ENCODE measurements at places on chromosomes 6 and 20.

DNA sequence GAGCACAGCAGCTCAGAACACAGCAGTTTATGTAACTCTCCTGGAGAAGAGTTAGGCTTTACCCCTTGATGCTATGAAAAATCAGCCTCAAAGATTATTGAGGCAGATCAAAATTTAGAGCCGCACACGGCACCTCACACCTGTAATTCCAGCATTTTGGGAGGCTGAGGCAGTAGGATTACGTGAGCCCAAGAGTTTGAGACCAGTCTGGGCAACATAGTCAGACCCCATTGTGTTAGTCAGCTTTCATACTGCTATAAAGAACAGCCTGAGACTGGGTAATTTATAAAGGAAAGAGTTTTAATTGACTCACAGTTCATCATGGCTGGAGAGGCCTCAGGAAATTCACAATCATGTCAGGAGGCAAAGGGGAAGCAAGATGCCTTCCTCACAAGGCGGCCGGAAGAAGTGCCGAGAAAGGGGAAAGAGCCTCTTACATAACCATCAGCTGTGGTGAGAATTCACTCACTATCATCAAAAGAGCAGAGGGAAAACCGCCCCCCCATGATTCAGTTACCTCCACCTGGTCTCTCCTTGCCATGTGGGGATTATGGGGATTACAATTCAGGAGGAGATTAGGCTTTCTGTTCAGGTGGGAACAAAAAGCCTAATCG lies 87.7 kb downstream of the SGK1 start:
- peak; percentile 33 for DNase-seq

GRCh38 chr6:88008831-88009231 lies 38.8 kb upstream of the SPACA1 start:
- DNase-seq, result no peak

GRCh38 chr20:17678295-17678694 lies 3.7 kb downstream of the RRBP1 start:
- no peak for DNase-seq

DNA sequence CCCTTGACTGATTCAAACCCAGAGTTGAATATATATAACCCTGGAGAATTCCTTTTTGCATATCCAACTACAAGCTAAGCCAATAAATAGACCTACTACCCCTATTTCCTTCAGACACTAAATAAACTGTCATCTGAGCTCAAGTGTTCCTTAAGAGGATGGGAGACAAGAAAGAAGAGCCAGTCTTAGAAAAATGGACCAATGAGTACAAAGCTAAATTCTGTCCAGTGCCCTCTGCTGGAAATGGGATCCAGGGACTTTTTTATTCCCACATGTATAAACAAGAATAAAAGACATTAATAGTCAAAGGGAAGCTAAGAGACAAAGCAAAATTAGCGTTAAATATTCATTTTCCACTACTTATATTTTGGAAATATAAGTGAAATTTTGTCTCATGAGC lies 4.8 kb downstream of the PPP1R10 start:
- no peak for DNase-seq

DNA sequence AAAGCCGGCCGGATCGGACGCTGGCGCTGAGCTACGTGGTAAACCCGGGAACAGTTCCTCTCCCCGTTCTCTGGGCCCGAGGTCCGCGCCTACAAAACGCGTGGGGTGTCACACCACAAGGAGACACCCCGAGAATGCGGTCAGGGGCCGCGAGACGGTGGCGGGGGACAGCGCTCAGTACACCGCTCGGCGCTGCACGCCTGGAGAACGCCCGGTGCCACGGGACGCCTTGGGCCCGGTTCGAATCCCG lies 670 bp downstream of the NCOA5 start:
- DNase-seq, result no peak

DNA sequence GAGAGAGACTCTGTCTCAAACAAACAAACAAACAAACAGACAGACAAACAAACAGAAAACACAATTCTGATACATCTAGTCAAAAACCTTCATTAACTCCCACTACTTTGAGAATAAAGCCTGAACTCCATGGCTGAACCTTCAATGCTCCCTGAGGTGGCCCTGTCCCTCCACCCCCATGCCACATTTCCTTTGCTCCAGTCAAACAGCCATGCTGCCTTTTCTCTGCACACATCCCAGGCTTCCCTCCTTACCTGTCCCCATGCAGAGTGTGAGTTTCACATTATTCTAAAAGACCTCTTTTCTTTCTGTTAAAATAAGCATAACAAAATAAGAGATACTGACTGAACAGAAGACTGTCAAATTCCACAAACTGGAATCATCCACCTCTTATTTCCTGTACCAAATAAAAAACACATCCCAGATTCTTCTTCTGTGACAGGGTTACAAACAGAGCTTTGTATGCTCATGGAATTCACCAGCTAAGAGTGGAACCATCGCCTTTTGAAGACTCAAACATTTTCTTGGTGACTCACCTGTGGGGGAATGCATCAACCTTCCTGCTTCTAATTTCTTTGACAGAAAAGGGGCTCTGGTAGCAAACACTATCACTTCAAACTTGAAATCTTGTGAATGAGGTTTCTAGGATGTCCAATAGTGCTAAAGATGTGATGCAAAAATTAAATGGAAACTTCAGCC lies 71.0 kb upstream of the SLC22A16 start:
- no peak for DNase-seq

DNA sequence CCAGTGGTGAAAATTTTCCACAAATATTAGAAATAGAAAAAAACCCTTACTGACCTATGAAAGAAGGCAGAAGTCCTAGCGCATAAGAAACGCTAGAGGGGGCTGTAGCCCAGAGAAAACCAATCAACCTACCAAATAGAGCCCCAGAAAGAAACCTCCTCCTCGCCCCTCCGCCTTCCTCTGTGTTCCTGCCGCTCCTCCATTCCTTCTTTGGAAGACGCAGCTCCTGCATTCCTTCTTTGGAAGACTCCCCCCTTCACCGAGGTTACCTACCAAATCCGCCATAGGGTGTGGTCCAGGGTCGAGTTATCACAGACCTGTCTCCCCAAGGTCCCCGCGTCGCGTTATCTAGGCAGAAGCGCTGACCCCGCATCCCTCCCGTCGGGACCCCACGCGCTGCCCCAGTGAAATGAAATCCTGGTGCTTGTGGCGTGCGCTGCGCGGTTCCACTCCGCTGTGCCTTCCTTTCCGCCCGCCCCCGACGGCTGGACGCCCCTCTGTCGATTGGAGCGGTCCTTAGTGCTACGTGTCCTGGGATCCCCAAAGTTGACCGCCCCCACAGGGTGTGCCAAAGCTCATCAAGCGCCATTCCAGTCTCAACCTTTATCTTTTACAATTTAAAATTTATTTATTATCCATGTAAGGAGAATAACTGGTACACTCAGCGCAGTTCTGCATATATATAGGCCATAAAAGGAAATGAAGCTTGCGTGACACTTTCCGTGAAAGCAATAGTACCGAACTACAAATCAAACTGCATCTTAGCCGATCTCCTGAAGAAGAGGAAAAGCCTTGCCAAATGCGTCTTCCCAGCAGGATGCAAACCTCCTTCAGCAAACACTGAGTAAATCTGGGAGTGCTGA lies 13.0 kb downstream of the RPP21 start:
- DNase-seq, result peak; percentile 7

GRCh38 chr6:112189494-112189893 lies 64.9 kb downstream of the LAMA4 start:
- no peak for DNase-seq

- DNase-seq, result no peak
Measured at GRCh38 chr6:128914051-128914450, 31.1 kb downstream of the LAMA2 start.

DNA sequence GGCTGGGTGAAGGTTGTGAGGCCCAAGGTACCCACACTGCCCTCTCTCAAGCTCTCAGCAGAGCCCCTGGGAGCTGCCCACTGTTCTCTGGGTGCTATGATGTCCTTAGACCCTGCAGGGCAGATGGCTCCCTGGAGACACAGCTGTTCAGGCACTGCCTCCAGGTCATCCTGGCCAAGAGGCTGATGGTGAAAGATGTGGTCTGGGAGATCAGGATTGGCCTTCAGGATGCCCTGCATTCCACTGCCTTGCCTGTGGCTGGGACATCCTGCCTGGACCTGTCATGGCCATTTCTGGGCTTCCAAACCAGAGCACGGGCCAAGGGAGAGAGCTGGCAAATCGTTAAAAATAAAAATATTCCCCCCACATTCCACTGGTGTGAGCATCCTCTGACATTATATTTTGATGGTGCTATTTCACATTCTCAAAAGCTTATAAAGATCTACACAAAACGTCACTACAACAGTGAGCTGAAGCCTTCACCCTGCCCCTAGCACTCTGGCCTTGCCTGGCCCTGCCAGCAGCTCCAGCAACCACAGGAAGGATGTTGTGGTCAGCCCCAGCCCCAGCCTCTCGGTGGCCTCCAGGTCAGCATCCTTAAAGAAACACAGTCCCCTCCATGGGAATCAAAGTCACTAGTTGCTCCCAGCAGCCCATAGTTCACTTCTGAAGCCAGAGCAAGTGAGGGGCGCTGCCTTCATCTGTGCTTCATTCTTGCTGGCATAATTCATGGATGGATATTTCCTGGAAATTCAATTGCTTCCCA lies 13.5 kb upstream of the KCNK16 start:
- peak; percentile 73 for DNase-seq

DNA sequence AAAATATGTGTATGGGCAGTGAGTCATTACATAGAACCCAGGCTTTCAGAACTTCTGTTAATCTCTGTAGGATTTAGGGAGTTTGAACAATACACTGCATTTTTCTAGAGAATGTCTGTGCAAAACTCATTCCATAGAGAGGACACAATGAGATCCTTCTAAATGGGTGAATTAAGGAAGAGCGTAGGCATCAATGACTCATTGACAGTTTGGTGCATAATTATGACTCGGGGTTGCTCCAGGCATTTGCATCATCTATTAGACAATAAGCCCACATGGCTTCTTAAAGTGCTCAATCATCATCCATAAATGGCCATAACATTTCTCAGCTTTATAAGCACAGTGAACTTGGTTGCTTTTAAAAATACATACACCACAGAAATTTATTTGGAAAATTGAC lies 625.5 kb downstream of the CDH26 start:
- no peak for DNase-seq

DNA sequence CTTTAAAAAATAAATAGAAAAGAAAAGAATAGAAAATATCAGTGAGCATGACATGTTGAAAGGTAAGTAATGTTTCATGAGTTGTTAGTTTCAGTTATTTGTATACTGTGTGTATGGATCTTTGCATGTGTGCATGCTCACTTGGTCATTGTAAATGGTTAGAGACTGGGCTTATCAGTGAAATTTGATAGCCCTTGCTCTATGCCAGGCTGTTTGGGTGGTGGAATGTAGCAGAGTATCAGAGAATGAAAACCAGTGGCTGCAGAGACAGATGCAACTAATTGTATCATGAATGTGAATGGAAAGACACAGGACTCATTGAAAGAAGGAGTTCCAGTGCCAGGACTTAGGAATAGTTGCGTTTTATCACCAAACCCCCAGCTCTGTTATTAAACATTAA lies 4.2 kb downstream of the GSTA2 start:
- no peak for DNase-seq

DNA sequence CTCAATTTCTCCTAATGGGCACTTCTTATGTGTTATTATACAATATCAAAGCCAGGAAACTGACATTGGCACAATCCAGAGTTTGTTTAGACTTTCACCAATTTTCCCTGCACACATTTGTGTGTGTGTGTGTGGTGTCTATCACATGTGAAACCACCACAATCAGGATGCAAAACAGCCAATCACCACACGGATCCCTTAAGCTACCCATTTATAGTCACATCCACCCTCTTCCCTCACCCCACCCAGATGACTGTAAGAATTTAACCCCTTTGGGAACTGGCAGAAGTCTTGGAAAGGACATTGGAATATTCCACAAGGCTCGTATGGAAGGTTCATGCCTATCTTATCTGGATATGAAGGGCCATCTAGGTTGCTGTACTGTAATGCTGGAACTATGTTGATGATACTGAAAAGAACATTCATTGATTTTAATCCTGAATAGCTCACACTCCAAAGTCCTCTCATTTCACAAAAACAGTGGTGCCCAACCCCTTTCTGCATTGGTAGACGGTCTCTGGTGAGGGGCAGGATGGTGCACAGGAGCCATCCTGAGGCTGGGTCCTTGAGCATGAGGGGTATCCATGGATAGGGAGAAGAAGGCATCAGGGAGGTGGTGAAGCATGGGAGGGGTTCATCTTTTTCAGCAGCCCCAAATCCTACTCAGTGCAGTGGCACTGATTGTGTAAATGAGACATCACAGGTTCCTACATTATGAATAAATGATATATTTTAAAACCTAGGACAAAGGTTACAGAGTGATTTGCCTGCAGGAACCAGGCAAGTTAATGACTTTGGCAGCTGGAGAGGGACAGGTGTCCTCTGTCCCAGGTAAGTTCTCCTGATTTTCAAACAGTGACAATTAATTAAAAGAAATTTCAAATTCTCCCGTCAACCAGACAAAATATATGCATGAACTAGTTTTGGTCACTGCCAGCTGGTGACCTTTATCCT lies 12.1 kb upstream of the CTCFL start:
- no peak for DNase-seq

DNA sequence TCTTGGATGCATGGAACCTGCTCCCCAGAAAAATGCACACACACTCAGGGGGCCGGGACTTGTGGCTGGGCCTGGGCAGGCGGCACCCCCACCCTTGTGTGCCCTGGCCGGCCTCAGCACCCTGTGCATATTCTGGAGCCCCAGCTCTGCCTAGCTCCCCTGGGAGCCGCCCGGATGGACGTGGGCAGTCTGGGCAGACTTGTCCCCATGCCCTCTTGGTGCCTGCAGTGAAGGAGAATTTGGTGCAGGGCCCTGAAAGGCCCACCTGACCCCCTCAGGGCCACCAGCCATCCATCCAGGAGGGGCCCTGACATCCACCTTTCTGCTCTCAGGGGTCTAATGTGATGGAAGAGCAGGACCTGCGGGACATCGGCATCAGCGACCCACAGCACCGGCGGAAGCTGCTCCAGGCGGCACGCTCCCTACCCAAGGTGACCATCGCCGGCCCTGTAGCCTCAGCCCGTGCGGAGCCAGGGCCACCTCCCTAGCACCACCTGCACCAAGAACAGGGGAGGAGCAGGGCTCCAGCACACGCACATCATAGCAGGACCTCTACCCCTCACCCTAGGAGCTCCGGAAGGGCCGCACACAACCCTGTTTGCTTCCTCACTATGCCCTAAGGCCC lies 62.8 kb downstream of the TCP11 start:
- DNase-seq, result no peak

Data from KG1 (cell line).